Stimulated activated CD8-positive, alpha-beta memory T cell treated with anti-CD3 and anti-CD28 coated beads, Interleukin-2, amount 100 ng/mL, for 1 hour (primary cell): ENCODE measurements at places on chromosomes 16 and 17.

- no peak for DNase-seq
Measured at GRCh38 chr16:51155199-51155607, 4.1 kb upstream of the SALL1 start.

GRCh38 chr16:87526238-87526947 is 33.6 kb upstream of the ZCCHC14 start:
- DNase-seq = no peak

GRCh38 chr16:6374821-6375220 is 957.8 kb upstream of the RBFOX1 start:
- no peak for DNase-seq

DNA sequence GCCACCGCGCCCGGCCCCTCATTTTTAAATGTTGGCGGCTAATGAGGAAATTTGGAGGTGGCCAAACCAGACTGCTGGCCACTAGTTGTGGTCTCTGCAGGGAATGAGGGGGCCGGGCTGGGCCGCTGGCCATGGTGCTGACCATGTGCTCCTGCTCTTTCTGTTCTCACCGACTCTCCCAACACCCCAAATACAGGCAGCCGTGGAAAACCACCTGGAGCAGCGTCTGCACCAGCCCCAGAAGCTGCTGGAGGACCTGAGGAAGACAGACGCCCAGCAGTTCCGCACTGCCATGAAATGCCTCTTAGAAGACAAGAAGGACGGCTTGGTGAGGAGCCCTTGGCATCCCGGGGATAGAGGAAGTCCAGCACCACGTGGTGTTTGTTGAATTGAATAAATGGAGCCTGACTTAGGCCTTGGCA is 21.3 kb downstream of the OTOA start:
- no peak for DNase-seq

GRCh38 chr17:40541060-40541872 is 24.0 kb downstream of the CCR7 start:
- no peak for DNase-seq

DNA sequence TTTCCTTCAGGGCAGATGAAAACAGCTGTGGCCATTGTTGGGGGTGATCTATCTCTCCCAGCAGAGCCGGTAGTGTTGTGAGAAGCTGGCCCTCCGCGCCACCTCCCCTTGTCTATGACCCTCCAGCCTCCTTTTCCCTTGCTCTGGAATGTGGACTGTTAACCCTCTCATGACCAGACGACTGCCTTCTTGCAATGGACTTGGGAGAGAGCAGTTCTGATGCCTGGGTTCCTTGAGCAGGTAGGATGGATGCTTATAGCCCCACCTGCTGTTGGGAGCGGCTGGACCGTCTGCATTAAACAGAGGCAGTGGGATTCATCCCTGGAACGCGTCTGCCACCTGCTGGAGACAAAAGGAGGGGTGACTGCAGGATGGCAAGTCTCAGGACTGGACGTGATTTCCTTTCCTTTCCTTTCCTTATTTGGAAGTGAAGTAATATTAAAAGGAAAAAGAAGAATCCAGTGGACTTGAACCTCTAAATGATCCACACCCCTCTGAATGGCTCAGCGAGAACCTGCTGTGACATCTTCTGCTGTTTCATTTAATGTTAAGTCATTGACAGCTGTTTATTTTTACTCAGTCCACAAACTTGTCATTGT is 1.8 kb upstream of the SOST start:
- DNase-seq = peak; percentile 75

DNA sequence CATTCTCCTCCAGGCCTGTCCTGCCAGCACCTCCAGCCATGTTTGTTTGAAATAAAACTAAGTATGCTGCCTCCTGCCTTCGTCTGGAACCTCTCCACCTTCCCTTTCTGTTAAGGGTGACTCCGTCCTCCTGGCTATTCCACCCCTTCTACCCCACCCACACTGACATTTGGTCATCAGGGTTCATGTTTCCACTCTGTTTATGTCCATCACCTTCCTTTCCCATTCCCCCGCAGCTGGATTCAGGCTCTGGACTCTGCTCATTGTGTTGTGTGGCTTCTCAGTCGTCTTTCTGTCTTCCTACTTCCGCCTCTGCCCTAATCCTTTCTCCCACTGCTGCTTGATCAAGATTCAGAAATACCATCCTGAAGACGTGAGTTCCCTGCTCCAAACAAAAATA is 28.6 kb downstream of the EPN2 start:
- no peak for DNase-seq

DNA sequence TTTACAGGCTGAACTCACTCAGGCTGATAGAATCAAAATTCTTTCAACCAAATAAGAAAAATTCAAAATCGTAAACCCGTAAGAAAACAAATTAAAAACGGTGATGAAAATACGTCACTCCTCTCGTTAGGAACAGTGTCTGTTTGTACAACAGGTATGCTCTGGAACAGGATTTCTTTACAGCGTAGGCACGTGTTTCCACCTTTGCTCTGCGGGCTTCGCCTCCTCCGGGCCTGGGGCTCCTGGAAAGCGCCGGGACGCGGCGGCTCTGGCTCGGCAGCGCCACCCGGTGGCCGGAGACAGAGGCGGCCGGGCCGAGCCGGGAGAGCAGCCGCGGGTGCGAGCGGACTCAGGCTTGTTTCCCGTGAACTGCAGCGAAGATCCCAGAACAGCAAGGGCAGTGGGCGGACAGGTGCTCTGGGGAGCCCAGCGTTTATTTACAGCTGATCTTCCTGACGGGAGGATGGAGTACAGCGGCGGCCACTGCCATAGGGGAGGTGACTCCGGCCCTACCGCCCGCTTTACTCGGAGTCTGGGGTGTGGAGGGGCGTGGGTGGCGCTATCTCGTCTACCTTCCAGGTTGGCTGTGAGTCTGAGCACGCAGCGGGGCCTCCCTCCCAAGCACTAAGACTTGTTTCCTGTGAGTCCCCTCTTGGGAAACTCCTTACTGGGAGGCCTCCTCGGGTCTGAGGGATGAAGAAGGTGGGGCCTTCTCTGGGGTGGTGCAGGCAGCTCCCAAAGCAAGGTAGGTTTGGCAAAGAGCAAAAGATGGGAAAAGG is 40.5 kb upstream of the ATP2A3 start:
- DNase-seq = peak; percentile 18

DNA sequence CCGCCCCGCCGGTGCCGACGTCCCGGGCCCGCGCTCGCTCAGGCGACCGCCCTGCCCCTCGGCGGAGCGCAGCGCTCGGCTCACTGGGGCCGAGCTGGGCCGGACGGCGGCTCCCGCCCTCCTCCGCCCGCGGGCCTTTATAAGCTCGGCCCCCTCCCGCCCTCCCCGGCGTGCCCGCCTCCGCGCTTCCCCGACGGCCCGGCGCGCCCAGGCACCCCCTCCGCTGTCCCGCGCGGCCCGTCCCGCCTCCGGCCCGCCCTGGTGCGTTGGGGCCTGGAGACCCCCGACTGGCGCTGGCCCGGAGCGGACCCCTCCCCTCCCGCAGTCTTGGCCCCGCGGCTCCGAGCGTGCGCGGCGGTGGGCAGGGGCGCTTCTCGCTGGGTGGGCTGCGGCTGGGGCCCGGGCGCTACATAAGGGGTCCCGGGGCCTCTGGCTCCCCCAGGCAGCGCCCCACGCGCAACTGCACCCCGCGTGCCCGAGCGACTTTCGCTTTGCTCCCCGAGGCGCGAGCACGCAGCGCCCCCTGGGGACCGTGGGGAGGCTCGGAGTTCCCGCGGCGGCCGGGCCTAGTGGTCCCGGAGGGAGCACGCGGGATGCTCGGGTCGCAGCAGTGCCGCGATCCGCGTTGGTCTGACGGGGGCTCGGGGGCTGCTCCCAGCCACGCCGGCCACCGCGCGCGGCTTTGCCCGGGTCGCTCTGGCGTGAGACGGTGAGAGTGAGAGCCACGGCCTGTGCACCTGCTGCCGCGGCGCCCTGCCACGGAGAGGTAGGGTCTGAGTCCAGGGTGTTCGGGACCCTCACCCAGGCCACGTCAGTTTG is at the start of gene PIEZO1:
Gene PIEZO1, minus strand, starts transcription at position 115 of the 819 bp plus-strand sequence. CDS start 256 bp downstream, outside the sequence.
- DNase-seq = peak; percentile 75

DNA sequence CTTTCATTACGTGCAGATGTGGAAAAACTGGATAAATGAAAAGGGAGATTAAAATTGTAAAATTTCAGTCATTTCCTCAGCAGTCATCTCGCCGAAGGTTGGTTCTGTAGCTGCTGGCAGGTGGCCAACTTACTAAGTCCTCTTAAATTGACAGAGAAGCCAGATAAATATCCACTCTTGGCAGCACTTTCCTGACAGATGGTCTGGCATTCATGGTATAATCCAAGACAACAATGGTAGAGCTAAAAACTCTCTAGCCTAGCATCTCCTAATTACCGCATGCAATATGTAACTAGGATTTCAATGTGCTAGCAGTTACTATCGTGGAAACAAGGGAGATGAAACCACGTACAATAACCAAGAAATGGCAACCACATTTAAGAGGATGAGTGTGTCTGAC is 306.3 kb downstream of the CNTNAP4 start:
- DNase-seq = no peak

GRCh38 chr17:17741349-17742023 is 60.2 kb downstream of the RAI1 start:
- no peak for DNase-seq

DNA sequence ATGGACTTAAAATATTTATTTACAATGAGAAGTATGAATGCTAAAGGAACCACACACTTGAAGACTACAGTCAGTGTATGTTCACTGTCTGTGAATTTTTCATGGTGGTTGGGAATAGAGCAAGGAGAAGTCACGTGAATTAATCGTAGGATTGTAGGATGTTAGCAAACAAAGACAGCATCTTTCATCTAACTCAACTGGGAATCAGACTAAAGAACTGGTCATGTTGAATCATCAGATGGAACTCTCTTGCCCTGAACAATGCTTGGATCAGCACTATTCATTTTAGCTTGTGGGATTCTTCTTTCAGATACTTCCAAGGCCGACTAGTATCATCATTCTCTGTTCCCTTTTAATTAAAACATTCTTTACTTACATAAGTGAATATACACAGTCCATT is 18.1 kb downstream of the KCNJ2 start:
- DNase-seq = no peak
